Fibroblast of skin of right quadriceps (primary cell): ENCODE measurements at places on chromosomes 5 and 9.

GRCh38 chr5:112492291-112492690 lies 73.2 kb upstream of the EPB41L4A start:
- peak; percentile 32 for DNase-seq

GRCh38 chr5:132414634-132415378 lies 45.3 kb downstream of the SLC22A5 start:
- peak; percentile 53 for DNase-seq

DNA sequence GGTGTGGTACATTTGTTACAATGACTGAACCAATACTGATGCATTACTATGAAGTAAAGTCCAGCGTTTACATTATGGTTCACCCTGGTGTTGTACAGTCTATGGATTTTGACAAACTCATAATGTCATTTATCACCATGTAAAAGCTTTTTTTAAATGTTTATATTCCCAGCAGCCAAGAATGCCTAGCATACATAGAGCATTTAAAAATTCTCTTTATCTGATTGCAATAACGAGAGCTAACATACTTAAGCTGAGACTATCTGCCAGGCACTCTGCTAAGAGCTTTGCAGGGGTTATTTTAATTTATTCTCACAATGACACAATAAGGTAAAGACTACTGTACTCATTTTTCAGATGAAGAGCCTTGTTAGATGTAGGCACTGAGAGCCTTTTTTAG lies 24.1 kb downstream of the PRDM6 start:
- DNase-seq: no peak

- no peak for DNase-seq
Measured at GRCh38 chr9:104798209-104798995, 34.5 kb downstream of the NIPSNAP3B start.

DNA sequence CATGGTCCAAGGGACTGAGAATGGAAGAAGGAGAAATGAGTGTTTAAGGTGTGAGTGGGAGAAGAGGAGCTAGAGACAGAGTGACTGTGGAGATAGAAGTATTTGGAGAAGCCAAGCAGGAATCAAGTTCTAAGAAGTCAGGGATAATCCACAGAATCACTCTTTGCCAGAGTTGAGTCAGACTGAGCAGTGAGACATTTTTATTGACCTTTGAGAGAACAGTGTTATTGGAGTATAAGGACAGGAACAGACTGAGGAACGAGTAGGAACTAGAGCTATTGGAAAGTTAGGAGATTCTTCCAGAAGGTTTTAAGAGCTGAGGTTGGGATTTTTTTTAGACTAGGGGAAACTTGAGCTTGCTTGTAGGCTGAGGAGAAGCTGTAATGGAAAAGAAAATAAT lies 37.2 kb downstream of the RCL1 start:
- DNase-seq: peak; percentile 38
